LHCN-M2 (cell line): ENCODE measurements at places on chromosomes 6 and 20. TPM values are rescaled to one million over a fixed set of nuclear protein-coding genes. Genes with fewer than 3 reads are reported as not detected.
A peak's percentile ranks its signal among the peaks of the same experiment; 100 is the strongest.

DNA sequence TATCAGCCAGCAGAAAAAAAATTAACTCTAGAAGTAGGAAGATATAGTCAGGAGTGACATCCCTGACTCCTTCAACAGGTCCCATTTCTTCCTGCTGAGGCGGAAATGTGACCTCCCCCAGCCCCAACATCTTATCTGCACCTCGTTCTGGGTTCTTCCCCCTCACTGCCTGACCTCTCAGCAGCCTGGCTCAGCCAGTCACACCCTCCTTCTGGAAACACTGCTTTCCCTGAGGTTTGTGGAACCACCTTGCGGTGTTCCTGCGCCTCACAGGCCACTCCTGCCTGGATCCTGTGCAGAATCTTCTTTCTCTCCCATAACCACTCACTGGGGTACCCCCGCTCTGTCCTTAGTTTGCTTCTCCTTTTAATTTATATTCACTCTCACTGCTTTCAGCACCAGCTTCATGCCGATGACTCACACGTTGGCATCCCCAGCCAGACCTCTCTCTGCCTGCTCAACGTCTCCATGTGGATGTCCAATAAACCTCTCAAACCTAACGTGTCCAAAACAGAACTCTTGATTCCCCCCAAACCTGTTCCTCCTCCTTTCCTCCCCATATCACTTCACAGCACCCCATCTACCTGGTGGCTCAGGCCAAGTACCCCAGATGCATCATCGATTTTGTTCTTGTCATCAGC lies 222.8 kb upstream of the PLN start:
- peak; percentile 31 for DNase-seq

DNA sequence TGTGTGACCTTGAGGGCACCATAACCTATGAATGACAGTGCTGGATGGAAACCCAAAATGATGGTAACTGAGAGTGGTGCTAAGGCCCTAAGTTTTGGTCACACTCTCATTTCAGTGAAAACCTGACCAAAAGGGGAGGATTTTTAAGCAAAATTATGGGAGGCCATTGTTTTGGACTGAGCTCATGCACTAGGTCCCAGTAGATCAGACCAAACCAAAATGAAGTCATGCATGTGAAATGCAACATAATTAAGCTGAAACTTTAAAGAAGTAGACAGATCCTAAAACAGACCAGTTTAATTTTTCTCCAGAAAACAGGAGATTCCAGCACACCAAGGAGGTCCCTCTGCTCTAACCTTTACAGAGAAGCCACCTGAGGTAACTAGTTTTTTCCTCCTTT lies 24.0 kb upstream of the THBS2 start:
- no peak for DNase-seq

DNA sequence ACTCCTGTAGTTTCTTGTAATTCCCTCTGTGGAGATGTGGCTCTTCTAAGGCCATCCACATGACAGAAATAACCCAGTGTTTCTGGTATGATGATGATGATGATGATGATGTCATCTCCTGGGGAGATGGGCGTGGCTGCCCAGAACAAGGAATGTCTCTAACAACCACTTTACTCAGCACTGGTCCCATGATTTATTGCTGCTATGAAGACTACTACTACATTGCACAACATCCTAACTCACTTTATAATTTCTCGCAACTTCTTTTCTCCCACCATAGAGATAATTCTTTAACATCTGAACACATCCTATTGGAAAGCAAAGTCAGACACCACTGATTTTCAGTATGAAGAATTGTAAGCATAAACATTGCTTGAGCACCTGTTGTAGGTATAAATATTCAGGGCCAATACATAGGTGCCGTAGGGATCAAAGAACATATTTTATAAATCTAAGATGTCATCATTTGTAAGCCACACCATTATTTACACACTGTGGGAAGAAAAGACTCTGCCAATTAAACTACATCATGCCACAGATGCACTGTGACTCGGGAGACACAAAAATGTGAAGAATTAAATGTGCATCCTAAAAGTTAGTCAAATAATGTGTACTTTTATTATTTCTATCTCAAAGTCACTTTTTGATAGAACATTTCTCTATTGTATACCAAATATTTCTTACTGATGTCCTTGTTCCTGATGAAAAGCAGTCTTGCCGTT lies 6.4 kb downstream of the TPMT start:
- peak; percentile 76 for DNase-seq

GRCh38 chr20:22052025-22052650 lies 346.7 kb downstream of the PAX1 start:
- no peak for DNase-seq

- no peak for DNase-seq
Observed at GRCh38 chr6:138778331-138778730, 4.8 kb downstream of the CCDC28A start.

- DNase-seq, result peak; percentile 19
Observed at GRCh38 chr6:69796073-69796641, 653 bp downstream of the LMBRD1 start.

Gene HLA-DOA
- 0.06 and 0.23 TPM in 2 replicates for total RNA-seq

DNA sequence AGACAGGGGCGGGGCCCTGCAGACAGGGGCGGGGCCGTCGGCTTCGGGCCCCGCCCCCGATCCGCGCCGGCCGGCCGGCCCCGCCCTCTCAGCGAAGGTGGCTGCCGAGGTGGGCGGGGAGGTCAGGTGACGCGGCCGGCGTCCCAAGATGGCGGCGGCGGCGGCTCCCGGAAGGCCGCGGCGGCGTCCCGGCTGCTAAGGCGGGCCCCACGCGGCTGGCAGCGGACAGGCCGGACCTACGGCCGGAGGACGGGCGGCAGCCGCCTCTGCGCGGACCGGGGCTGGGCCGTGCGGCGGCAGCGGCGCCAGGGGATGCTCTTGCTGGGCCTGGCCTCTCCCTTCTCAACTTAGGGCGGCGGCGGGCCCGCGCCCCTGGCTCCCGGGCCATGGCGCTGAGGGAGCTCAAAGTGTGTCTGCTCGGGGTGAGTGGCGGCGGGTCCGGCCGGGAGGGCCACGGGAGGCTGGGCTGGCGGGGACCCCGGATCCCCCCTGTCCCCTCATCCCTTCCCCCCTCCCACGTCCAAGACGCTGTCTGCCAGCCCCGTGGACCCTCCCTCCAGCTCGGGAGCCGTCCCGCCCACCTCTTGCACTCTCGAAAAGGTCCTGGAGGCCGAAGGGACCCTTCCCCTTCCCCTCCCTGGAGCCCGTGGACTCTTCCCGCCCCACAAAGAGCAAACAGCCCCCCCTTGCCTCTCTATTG lies at the start of gene RAB22A:
Gene RAB22A, plus strand, starts transcription at position 125 of the 700 bp plus-strand sequence. Its CDS starts 262 bp downstream, at position 387.
- peak; percentile 68 for DNase-seq

Gene TMEM200A
- 0.17 and 0.32 TPM in 2 replicates for total RNA-seq

GRCh38 chr6:53603386-53604116 lies 58.6 kb upstream of the GCLC start:
- DNase-seq, result no peak
